Thyroid gland (tissue), 4 donors: ENCODE measurements at places on chromosomes 1 and 21. TPM values are rescaled to one million over a fixed set of nuclear protein-coding genes. Genes with fewer than 3 reads are reported as not detected.

The KRTAP10-5 gene
- total RNA-seq: 0.78 TPM

The RIPPLY3 gene
- total RNA-seq: not detected

The CRYZL1 gene
- total RNA-seq: 30.5 TPM

DNA sequence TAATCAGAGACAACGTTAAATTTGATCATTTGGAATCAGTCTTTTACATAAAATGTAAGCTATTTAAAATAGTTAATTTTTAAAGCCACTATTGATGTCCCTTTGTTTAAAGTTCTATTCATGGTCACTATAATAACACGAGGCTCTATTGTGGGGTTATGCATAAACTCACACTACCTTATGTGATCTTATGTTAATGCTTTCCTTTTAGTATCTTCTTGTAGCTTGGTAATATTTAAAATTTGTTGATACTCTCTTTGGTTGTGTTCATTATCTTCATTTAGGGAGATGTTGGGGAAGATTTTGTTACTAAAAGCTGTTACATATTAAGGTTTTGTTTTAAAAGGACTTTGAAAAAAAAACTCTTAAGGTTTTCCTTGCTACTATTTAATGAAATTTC is 1.2 kb downstream of the B3GALT2 start:
- no peak overlapping the region for H3K4me3 ChIP-seq
- peaks cover 45% of the 10 kb centered on the region for H3K4me1 ChIP-seq
- no peaks in the 10 kb centered on the region for H3K27me3 ChIP-seq
- no peak for DNase-seq
- H3K36me3 ChIP-seq: no peaks in the 10 kb centered on the region
- no peak overlapping the region for H3K27ac ChIP-seq

DNA sequence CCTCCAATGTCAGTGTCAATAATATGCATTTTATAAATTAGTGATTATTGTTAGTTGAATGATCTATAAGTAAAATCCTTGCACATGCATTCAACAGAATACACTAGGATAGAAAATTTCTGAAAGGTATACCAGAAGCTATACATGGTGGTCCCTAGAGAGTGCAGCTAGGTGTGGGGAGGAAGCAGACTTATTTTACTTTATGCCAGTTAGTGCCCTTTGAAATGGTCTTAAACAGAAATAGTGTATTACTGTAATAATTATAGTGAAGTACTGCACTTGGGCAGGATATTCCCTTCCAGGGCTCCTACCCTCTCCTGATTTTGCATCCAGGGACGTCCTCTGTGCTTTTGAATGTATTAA is 23.2 kb upstream of the WDR26 start:
- no peak overlapping the region for H3K27ac ChIP-seq
- peaks cover 38% of the 10 kb centered on the region for H3K4me1 ChIP-seq
- no peak for DNase-seq

GRCh38 chr1:206734499-206735142 is 36.0 kb upstream of the IL19 start:
- peaks cover 37% of the 10 kb centered on the region for H3K36me3 ChIP-seq
- H3K27ac ChIP-seq: no peak overlapping the region
- DNase-seq: peak; percentile 38

DNA sequence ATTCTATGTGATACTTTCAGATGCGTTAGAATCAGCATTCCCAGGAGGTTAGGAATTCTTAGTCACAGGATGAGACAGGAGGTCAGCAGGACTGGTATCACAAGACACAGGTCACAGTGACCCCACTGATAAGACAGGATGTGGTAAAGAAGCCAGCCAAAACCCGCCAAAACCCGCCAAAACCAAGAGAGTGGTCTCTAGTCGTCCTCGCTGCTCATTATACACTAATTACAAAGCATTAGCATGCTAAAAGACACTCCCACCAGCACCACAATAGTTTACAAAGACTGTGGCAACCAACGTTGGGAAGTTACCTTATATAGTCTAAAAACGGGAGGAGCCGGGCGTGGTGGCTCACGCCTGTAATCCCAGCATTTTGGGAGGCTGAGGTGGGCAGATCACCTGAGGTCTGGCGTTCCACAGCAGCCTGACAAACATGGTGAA is 13.9 kb upstream of the ACTA1 start:
- H3K36me3 ChIP-seq: peaks cover 31% of the 10 kb centered on the region
- H3K27me3 ChIP-seq: no peaks in the 10 kb centered on the region
- H3K4me1 ChIP-seq: no peaks in the 10 kb centered on the region
- no peak overlapping the region for H3K27ac ChIP-seq
- no peak for DNase-seq

- H3K4me3 ChIP-seq: no peak overlapping the region
- H3K4me1 ChIP-seq: peaks cover 38% of the 10 kb centered on the region
- DNase-seq: no peak
- no peaks in the 10 kb centered on the region for H3K27me3 ChIP-seq
These were observed 37.4 kb downstream of the AGPAT3 start for GRCh38 chr21:43902441-43902840.

DNA sequence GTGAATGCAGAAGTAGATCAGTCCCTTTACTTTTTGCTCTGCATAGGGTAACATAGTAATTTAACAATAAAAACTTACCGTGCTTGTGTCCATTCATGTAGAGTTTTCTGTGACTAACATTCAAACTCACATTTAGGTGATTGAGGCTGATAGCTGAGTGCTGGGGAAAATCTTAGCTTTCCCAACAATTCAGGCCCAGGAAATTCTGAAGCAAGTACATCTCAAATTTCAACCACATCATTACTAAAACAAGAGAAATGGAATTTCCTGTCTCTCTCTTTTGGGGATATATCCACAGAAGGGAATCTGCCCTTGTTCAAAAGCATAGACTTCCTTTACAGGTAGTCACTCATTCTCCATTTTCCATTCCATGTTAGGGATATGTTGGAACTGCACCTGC is 33.1 kb upstream of the C1orf146 start:
- H3K4me1 ChIP-seq: no peaks in the 10 kb centered on the region
- no peak for DNase-seq
- no peak overlapping the region for H3K4me3 ChIP-seq
- H3K36me3 ChIP-seq: no peaks in the 10 kb centered on the region
- no peaks in the 10 kb centered on the region for H3K27me3 ChIP-seq
- no peak overlapping the region for H3K27ac ChIP-seq

GRCh38 chr1:37161171-37161570 is 126.9 kb upstream of the GRIK3 start:
- H3K4me3 ChIP-seq: no peak overlapping the region
- H3K27me3 ChIP-seq: no peaks in the 10 kb centered on the region
- no peak overlapping the region for H3K27ac ChIP-seq
- no peak for DNase-seq
- no peaks in the 10 kb centered on the region for H3K36me3 ChIP-seq
- no peaks in the 10 kb centered on the region for H3K4me1 ChIP-seq

DNA sequence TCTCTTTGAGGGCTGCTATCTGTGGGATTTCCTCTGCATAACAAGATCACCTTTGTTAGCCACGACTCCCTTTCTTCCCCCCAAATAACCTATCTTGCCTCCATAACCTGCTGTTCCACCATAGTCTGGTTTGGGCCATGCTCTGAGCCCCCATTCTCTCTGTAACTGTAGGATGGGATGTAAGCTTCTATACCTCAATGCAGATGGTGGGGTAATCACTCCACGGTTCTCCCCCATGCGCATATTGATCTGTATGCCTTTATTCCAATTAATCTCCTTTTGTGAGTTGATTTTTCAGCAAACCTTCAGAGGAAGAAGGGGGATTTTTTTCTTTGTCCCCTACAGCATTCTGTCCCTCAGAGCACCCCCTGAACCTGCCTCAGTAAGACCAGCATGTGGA is 170.1 kb upstream of the IRF2BP2 start:
- no peak overlapping the region for H3K4me3 ChIP-seq
- H3K36me3 ChIP-seq: no peaks in the 10 kb centered on the region
- no peak overlapping the region for H3K27ac ChIP-seq
- no peak for DNase-seq
